ENCODE measurements at places on chromosomes 13 and 19. TPM values are rescaled to one million over a fixed set of nuclear protein-coding genes. Genes with fewer than 3 reads are reported as not detected.
A peak's percentile ranks its signal among the peaks of the same experiment; 100 is the strongest.

Gene MCEMP1
- total RNA-seq, result not detected

Gene CCDC106
- total RNA-seq, result 12.0 TPM

- peak; percentile 43 for DNase-seq
These were observed 1.0 kb upstream of the BCAM start for GRCh38 chr19:44807652-44808462.

- DNase-seq, result no peak
These were observed 87.0 kb upstream of the UBL3 start for GRCh38 chr13:29937379-29937778.

DNA sequence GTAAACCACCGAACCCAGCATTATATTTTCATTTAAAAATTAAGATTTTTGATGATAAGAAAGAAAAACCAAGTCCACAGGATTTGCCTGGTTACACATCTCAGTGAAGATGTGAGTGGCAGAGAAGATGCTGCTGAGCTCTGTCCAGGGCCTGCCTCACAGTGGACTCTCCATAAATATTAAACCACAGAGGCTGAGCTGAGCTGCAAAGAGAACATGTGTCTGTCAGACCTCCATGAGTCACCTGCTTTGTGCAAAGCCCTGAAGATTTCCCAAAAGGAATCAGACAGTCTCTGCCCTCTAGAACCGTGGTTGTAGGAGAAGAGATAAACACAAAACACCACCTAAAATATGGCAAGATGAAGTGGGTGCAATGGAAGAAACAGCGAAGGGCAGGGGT, 127.2 kb upstream of the TSC22D1 start:
- DNase-seq, result peak; percentile 53
